ENCODE measurements at places on chromosomes 2 and 18. TPM values are rescaled to one million over a fixed set of nuclear protein-coding genes. Genes with fewer than 3 reads are reported as not detected.

- ATAC-seq = no peak
Measured at GRCh38 chr18:21074336-21075323, 37.0 kb downstream of the ROCK1 start.

The AGAP1 gene
- total RNA-seq = 55.2 TPM

GRCh38 chr2:149597668-149598326 lies 10.2 kb upstream of the MMADHC start:
- peak; percentile 77 for ATAC-seq

- peak; percentile 77 for ATAC-seq
Measured at GRCh38 chr2:67526283-67526682, 129.2 kb downstream of the ETAA1 start.
